SK-N-MC (cell line): ENCODE measurements at places on chromosomes 7 and 10.

DNA sequence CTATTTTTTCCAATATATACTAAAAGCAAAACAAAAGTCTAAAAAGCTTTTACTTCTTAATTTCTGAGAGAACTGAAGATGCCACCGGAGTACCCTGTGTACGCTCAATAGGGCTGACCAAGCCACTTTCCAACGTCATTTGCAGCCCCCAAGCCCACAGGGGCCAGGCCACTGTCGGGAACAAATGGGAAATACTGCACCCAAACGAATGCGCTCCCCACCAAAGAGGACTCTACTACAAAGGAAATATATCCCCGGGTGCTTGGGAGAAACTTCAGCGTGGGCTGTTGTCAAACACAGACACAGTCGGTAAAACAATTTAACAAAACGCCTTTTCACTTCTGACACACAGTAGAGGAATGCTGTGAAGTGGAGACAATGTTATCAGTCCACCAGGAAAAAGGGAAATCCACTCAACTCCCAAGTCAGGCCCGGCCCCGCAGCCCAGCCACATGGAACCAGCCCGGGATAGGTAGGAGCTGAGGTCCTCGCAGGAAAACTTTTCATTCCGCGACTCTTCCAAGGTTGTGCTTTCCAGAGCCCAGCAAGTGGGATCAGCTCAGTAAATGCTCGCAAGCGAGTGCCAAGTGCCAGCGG, 1.4 kb downstream of the PARD3 start:
- DNase-seq = no peak

DNA sequence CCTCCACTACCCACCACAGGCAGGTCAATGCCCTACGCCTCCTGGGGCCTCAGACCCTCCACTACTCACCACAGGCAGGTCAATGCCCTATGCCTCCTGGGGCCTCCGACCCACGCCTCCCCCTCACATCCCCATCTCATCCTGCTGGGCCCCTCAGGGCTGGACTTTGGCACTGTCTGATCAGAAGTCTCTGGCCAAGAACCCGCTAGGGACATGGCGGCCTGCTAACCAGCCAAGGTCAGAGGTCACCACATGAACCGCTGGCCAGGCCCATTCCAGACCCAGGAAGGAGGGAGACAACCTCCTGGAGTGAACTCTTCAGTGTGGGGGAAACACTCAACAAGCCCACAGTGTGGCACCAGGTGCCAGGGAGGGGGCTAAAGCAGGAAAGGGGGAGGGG, 55.8 kb downstream of the STK32C start:
- no peak for DNase-seq

DNA sequence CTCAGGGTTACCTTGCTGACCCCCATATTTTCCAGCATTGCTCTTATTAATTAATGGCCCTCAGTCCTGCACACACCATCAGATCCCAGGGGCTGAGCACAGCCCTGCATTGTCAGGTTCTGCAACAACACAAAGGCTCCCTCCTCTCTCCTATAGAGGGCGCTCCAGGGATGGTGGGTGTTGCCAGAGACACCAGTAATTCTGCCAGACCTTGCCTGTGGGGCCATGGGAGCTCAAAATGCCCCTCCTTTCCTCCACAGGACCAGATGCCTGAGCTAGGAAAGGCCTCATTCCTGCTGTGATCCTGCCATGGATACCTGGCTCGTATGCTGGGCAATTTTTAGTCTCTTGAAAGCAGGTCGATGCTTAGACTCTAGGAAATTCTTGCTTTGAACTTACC, 42.8 kb upstream of the PRSS58 start:
- DNase-seq = no peak

GRCh38 chr7:126689037-126689436, 563.7 kb downstream of the GRM8 start:
- DNase-seq = no peak

- DNase-seq = no peak
Measured at GRCh38 chr7:150958597-150958996, 19.5 kb downstream of the KCNH2 start.

- no peak for DNase-seq
Measured at GRCh38 chr10:86793696-86794095, 37.3 kb downstream of the BMPR1A start.

GRCh38 chr10:122475591-122476332, 14.4 kb downstream of the HTRA1 start:
- no peak for DNase-seq

DNA sequence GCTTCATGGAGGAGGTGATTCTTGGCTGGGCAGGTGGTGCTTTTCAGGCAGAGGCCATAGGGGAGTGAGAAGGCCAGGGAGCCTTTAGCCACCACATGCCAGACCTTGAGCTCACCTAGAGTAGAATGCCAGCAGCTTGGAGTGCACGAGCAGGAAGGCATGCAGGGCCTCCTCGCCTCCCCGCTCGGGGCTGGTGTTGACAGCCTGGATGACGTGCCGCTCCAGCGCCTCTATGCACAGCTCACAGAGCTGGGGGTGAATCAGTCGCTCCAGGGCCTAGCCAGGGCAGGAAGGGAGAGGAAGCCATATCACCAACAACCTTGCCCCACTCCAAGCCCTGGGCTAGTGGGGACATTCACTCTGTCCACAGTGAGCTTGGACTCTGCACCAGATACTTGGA, 15.7 kb downstream of the HPS1 start:
- DNase-seq = no peak

DNA sequence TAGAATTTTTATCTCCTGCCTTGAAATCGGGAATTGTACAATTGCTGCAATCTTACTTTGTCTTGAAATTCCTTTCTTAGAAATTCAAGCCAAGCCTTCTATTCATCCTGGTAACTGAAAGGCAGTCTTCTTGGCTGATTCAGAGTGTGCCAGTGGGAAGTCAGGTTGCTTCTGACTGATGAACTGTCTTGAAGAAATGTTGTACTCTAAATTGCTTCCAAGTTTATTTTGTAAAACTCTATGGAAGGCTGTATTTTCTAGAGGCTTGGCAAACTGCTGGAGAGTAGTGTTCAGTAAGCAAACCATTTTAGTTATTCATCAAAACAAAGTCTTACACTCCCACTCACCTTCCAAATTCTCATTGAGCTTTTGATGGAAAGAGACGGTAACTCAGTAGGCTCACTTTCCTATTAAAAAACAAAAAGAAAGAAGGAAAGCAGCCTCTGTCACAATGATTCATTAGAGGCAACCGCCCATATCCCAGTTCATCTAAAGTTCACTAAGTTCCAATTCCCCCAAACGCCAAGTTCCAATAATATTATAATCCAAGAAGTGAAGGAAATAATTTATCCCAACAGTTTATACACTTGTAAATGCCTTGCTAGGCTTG, 187.9 kb upstream of the MALRD1 start:
- no peak for DNase-seq

GRCh38 chr7:135877805-135878204, 99.4 kb downstream of the MTPN start:
- no peak for DNase-seq

GRCh38 chr7:68929781-68930261, 668.5 kb upstream of the AUTS2 start:
- DNase-seq = no peak

DNA sequence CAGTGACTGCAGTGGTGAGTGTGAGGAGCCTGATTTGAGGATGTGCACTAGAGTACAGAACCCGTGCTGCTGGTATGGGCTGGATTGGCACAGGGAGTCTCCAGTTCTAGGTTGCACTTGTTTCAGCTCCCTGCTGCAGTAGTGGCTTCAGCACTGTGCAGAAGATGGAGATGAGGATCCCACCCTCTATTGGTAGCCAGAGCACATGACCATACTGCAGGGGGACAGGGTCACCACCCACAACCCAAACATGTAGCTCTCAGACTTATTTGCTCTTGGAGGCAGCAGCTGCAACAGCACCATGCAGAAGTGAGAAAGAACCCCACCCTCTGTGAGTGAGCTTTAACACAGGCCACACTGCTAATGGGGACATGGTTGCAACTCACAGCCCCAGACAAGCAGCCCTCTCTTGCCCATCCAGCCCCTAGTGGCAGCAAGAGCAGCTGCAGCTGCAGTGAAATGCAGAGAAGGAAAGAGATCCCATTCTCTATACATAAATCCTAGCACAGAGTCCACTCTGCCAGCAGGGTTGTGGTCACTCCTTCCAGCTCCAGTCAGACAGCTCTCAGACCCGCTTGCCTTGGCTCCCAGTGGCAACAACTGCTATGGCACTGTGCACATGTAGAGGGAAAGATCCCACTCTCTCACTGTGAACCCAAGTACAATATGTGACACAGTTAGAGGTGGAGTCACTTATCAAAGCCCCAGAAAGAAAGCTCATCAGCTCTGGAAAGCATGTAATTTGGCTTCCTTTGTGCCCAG, 51.4 kb upstream of the SCIN start:
- no peak for DNase-seq

DNA sequence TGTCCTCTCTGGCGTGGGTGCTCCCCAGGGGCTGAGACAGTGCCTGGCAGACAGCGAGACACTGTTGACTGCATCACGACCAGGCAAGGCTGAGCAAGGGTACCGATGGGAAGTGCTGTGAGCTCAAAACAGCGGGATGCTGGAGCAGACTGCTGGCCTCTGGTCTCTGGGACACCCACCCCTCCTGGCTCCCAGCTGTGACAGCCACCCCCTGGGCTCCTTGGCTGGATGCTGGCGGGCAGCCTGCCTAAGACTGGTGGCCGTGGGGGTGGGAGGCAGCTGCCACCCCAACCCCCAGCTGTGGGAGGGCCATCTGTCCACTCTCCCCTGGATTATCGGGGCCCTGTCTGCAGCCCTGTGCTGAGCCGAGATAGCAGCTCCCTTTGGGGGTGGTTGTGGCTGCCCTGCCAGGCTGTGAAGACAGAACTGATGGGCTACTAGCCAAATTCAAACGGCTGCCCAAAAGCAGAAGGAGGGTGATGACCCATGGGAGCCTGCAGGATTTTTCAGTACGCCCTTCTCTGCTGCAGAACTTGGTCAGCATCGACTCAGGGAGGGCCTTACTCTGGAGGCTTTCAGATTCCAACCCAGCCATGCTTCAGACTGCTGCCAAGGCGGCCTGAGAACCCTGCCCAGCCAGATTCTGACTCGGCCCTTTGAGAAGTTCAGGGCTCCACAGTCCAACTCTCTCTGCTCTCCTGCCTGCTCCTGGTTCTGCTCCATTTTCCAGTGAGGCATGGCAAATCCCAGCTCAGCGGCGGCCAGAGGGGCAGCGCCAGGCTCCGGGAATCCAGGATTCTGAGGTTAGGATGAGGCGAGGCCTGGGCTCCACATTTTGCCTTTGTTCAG, 125.3 kb downstream of the NEURL1 start:
- no peak for DNase-seq
